Effector CD8-positive, alpha-beta T cell (primary cell): ENCODE measurements at places on chromosomes 16 and 17.

GRCh38 chr16:54291656-54292487 is 5.3 kb upstream of the IRX3 start:
- DNase-seq, result no peak

DNA sequence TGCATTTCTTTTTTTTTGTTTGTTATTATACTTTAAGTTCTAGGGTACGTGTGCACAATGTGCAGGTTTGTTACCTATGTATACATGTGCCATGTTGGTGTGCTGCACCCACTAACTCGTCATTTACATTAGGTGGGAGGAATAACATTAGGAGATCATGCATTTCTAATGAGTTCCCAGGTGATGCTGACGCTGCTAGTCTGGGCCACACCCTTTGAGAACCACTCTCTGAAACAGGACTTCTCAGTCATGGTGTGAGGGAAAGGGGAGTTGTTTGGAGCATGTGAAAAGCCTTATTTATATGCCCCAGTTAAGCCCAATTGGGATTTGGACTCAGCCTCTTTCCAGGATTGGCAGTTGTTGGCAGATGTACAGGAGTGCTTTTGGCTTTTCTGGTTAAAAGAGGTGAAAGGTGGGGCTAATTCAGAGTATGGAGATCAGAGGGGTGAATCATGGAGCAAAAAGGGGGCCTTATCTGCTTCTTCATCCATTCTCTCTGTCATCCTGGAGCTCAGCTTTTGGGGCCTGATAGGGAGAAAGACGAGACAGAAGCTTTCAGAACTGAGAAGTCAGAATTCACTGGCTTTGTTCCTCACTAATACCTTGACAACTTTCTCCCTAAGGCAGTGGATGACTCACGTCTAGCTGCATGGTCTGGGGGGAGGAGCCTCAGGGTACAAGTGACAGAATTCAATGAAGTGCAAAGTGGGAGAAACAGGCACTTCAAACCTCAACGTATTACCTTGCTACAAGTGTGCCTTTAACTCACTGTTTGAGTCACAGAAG is 180.0 kb upstream of the CACNG3 start:
- DNase-seq, result no peak

- no peak for DNase-seq
Measured at GRCh38 chr16:89697616-89698331, 3.7 kb downstream of the SPATA2L start.

GRCh38 chr17:40485851-40486521 is 15.4 kb downstream of the TNS4 start:
- DNase-seq, result no peak

- no peak for DNase-seq
Measured at GRCh38 chr17:5115673-5116651, at the start of gene USP6. TSS of gene USP6 (plus strand) at chr17:5116032. CDS start at chr17:5130368, 14,336 bp downstream.

DNA sequence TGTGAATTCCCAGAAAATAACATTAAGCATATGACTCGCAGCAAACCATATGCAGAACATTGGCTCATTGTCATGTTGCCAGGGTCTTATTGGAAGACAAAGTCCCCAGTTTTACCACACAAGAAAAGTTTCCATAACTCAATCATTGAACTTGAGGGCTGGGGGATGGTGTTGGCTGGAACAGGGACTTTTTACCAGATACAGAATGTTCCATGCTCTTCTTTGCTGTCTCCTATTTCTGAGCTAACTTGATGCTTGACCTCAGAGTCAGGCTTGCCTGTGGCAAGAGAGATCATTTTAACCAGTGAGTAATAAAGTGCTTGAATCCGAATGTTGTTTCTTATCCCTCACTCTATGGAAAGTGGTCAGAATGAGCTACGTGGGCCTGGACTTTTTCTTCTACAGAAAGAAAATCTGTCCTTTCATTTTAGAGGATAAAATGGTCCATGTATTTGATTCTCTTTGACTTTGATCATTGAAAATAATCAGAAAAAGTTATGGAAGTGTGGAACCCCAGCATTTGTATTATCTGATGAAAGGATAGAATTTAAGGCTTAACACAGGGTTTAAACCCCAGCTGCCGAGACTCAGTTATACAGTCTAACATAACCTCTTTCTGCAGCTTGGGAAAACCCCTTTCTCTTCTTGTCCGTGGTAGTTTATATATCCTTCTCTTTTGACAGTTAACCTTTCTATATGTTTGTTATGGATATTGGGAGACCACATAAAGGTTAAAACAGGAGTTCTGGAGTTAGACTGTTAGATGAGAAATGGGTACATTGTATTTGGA is 67.0 kb downstream of the TUBD1 start:
- DNase-seq, result no peak

DNA sequence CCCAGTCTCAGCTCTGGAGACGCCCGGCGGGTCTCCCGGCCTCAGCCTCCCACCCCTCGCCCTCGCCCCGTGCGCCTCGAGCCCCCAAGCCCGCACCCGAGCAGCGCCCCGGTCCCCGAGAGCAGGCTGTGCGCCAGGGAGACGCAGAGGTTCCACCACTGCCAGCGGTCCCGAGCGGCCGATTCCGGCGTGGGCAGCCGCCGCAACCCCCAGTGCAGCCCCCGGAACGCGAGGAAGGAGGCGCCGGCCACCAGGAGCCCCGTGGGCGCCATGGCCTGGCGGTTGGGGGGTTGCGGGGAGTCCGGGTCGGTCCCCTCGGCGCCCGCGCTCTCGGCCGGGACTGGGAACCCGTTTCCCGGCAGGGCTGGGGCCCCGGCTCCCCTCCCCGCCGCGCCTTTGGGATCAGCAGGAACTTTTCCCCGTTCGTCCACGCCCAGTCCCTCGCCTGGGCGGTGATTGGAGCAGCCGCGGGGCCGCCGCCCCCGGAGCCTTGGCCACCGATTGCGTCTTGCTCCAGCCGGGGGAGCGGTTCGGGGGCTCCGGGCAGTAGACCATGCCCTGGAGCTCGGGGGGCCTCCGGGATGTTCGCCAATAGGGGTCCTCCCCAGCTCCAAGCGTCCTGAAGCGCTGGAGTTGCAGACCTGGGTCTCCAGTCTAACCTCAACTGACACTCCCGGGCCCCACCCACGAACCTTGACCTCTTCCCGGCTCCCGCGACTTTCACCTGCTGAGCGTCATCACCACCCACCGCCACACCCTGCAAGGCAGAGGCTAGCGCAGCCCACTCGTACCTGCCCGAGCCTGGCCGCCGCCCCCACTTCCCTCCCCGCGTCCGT is at the start of gene TLCD2:
Gene TLCD2, minus strand, starts transcription at position 407 of the 836 bp plus-strand sequence. Its CDS starts 135 bp downstream, at position 272.
- DNase-seq, result no peak

DNA sequence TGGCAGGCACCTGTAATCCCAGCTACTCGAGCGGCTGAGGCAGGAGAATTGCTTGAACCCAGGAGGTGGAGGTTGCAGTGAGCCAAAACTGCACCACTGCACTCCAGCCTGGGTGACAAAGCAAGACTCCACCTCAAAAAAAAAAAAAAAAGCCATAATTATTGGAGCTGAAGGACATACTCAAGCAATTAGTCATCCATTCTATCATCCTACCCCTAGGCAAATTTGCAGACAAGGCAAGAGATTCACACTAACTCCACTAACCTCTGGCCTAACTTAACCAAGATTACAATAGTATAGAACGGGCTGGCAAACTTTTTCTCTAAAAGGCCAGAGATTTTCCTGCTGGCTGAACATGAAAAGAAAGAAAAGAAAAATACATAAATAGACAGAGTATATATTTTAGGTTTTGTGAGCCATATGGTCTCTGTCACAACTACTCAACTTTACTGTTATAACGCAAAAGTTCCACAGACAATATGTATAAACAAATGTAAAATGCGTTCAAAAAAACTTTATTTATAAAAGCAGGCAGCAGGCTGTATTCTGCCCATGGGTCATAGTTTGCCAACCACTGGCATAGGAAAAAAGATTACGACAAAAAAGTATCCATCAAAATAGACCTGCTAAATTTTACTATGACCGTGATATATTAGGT is 29.7 kb downstream of the BRIP1 start:
- no peak for DNase-seq

GRCh38 chr16:53529513-53529912 is 26.5 kb upstream of the AKTIP start:
- no peak for DNase-seq

DNA sequence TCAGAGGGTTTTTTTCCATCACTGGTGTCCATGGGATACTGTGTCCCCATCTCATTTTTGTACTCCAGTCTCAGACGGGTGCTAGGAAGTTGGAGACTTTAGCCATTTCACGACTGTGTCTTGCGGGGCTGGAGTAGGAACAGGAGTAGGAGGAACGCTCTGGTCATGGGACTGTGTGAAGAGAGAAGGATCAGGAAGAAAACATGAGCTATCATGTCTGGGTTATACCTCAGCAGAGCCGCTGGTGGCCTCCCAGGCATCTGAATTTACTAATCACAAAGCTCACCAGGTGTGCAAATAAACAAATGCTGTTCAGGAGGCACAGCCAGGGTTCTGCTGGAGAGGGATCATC is 225.4 kb downstream of the SEC14L1 start:
- DNase-seq, result no peak

GRCh38 chr17:76888661-76889060 is 20.5 kb downstream of the MGAT5B start:
- DNase-seq, result no peak

GRCh38 chr17:74335529-74336062 is 9.6 kb downstream of the KIF19 start:
- DNase-seq, result no peak
